ENCODE measurements at places on chromosomes 4 and X. TPM values are rescaled to one million over a fixed set of nuclear protein-coding genes. Genes with fewer than 3 reads are reported as not detected.

DNA sequence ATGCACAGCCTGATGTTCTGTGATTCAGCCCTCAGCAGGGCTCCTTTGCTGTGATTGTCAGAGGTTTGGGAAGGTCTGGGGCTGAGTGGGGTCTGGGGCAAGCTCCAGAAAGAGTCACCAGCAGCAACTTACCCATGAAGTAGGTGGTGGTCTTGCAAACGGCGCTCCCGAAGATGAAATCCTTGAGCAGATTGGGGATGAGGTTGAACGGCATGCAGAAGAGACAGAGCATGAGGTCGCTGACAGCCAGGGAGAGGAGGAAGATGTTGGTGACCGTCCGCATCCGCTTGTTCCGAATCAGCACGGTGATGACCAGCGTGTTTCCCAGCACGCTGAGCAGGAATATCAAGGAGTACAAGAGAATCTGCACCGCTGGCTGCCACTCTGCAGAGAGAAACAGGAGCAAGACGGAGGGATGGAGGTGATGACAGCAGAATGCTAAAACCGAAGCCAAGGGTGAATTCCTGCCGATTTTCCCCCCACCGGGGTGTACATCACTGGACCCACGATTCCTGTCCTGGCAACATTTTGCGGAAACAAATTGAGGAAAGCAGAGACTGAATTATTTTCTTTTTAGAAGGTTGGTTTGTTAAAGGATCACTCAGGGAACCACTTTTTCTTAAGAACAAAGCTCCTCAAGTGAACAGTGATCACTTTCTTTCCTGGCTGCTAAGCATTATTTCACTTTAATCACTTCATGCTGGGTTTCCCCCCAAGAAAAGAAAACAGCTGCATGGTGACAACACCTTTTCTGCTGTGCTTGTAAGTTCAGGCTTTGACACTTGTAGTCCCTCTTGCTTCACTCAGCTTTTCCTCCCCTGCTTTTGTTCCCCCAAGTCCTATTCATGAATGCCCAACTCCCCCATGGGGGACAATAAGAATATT is 941 bp downstream of the CCKAR start:
- no peak for DNase-seq

GRCh38 chr4:128565565-128566186 is 243.8 kb upstream of the JADE1 start:
- peak; percentile 36 for DNase-seq

GRCh38 chr4:109815151-109816081 is at the start of gene GAR1:
TSS of gene GAR1 (plus strand) at chr4:109815762. CDS start at chr4:109816165, 403 bp downstream.
- DNase-seq = peak; percentile 93

Gene GRID2
- not detected for total RNA-seq

Gene MAB21L2
- total RNA-seq = not detected

GRCh38 chr4:142567199-142567598 is 278.9 kb downstream of the INPP4B start:
- peak; percentile 63 for DNase-seq

- DNase-seq = no peak
Observed at GRCh38 chr4:137526681-137527080, 5.6 kb downstream of the PCDH18 start.

DNA sequence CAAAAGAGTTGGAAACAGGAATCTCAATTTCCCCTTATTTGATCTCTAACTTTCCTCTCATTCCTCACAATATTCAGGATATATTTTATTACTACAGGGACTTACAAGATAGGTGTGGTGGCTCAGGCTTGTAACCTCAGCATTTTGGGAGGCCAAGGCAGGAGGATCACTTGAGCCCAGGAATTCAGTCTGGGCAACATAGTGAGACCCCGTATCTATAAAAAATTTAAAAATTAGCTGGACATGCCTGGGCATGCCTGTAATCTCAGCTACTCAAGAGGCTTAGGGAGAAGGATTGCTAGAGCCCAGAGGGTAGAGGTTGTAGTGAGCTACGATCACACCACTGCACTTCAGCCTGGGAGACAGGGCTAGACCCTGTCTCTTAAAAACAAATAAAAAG is 200.4 kb downstream of the CAMK2D start:
- DNase-seq = no peak

DNA sequence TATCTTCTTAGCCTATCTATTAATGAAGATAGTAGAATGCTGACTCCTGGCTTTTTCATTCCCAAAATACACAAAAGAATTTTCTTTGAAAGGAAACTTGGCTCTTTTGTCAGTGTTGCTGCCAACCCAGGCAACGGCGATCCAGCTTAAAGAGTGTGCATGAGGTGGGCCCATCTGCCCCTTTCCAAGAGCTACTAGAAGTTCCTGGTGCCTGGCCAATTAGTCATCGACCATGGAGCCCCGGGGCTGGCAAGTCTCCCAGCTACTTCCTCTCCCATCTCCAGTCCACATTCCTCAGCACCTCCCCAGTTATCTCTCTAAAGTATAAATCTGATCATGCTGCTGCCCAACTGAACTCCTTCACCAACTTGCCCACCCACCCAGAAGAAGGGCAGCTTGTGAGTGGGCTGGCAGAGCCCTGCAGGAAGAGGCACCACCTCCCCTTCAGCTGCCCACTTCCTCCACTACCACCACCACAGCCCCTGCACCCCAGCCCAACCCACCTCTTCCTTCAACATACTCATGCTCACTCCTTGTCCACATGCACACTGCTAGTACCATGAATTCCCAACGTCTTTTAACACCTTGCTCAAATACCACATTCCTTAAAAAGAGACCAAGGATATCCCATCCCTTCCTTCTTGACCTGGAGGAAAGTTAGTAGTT is 158.2 kb upstream of the MAP3K15 start:
- DNase-seq = peak; percentile 81

Gene POU3F4
- not detected for total RNA-seq

GRCh38 chr4:34198966-34199365 is 2045.3 kb downstream of the ARAP2 start:
- DNase-seq = peak; percentile 62

Gene CCDC120
- 1.1 TPM for total RNA-seq

GRCh38 chrX:129930941-129931410 is 25.0 kb downstream of the UTP14A start:
- DNase-seq = no peak

DNA sequence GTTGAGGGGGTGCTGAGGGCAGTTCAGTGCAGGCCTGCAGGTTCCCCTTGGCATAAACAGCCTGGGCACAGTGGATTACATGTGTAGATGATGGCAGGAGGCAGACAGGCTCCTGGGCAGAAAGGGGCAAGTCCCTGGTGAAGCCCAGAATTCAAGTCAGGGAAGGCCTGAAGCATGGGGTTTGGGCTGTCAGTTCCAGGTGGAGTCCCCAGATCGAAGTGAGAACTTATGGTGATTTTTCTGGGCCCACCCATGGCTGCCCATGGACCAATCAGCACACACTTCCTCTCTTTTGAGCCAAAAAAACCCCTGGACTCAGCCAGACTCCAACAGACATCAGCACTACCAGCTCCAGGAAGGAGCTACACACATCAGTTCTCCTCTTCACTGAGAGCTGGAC is 529.1 kb downstream of the PPARGC1A start:
- DNase-seq = no peak

DNA sequence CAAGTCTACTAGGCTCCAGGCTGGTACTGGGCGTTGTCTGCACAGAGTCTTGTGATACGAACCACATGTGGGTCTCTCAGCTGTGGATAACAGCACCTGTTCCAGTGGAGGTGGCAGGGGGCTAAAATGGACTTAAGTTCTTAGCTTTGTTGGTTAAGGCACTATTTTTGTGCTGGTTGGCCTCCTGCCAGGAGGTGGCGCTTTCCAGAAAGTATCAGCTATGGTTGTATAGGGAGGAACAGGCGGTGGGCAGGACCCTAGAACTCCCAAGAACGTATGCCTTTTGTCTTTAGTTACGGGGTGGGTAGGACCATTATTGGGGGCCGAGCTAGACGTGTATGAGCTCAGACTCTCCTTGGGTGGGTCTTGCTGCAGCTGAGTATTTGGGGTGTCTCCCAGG is 1138.4 kb downstream of the PCDH19 start:
- DNase-seq = no peak

Gene GPRASP2
- 4.2 TPM for total RNA-seq
